ENCODE measurements at places on chromosomes 4 and X.

- no peak for DNase-seq
These were observed 7.3 kb downstream of the RGS12 start for GRCh38 chr4:3299976-3300671.

DNA sequence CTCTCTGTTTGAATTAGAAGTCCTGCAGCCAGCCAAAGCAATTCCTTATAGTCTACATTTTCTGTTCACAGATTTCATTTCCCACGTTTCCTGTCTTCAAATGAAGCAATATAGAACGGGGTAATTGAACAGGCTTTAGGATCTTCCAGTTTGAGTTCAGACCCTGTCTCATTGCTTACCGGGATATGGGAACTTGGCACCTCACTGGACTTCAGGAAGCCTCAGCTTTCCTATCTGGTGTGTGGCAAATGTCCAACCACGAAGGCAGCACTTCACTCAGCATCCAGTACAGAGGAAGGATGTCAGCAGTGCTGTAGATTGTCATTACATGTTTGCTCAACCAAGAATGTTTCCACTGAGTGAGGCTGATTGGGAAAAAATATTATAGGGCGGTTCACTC is 271.1 kb upstream of the ZFP42 start:
- DNase-seq: no peak

DNA sequence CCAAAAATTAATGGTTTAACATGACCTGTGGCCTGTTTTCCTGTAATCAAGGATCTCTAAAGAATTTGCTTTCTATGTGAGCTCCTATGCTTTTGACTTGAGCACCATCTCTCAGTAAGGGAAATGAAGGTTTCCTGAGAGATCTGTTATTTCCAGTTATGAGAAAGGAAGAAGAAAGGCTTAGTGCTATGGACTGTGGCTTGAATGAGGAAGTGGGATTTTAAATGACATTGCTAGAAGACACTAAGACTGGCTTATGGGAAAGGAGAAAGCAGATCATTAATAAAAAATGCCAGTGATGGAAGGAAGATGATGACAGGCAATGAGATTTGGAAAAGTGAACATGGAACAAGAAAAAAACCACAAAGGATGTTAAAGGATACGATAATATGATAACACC is 285.4 kb downstream of the OPHN1 start:
- DNase-seq: no peak

- DNase-seq: no peak
These were observed 67.0 kb downstream of the GPC3 start for GRCh38 chrX:133918361-133918771.

GRCh38 chr4:70958681-70959080 is 34.8 kb upstream of the DCK start:
- no peak for DNase-seq

- no peak for DNase-seq
These were observed 109.4 kb upstream of the CBLL2 start for GRCh38 chrX:22163326-22163725.

- DNase-seq: no peak
These were observed 310.0 kb downstream of the ARHGAP24 start for GRCh38 chr4:85784947-85785346.
